Cardiac fibroblast (primary cell): ENCODE measurements at places on chromosomes 5 and 9.
A peak's percentile ranks its signal among the peaks of the same experiment; 100 is the strongest.

- no peak for DNase-seq
These were observed 50.0 kb downstream of the RCL1 start for GRCh38 chr9:4842734-4843133.

DNA sequence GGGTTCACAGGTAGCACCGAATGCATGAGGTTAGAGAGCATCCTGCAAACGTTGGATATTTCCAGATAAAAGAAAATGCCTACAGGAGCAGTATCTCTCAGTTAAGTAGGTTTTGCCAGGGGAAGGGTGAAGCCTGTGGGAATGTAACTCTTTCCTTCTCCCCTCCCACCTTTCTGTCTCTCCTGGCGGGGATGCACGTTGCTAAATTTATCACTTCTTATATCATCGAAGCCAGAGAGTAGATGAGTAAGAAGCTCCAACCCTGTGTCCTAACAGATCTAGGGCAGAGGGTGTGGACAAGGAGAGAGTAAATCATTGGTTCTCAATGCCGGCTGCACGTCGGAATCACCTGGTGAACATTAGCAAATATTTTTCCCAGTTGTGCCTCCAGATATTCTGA lies 457.5 kb downstream of the ENC1 start:
- DNase-seq: no peak

- peak; percentile 6 for DNase-seq
These were observed 708.7 kb downstream of the CDH9 start for GRCh38 chr5:26329562-26330189.

- DNase-seq: no peak
These were observed 27.3 kb upstream of the SLC36A1 start for GRCh38 chr5:151420127-151420526.

GRCh38 chr9:98317134-98317857 lies 61.8 kb upstream of the TBC1D2 start:
- peak; percentile 80 for DNase-seq

DNA sequence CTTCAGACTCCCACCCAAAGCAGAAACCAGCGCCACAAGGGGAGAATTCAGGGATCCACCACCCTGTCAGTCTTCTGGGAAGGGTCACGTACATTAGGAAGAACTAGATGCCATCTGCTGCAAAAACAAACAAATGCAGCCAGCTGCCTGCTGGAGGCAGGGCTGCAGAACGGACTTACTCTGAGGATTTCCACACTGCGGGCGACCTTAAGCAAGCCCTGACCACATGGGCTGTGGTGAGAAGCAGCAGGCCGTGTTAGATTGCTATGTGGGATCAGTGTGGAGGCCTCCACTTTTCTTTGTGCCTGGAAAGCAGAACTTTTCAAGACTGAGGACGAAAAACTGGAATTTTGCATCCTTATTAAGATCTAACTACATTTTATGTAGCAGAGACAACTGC lies 13.4 kb upstream of the LTC4S start:
- DNase-seq: no peak
